CD4-positive, alpha-beta T cell treated with Interleukin-6 at 100 ng/mL for 8 hours (primary cell): ENCODE measurements at places on chromosomes 3 and 15.

GRCh38 chr3:31616711-31617110, 84.0 kb downstream of the STT3B start:
- DNase-seq = no peak

- DNase-seq = no peak
Measured at GRCh38 chr15:69723404-69724096, 270.9 kb downstream of the RPLP1 start.

DNA sequence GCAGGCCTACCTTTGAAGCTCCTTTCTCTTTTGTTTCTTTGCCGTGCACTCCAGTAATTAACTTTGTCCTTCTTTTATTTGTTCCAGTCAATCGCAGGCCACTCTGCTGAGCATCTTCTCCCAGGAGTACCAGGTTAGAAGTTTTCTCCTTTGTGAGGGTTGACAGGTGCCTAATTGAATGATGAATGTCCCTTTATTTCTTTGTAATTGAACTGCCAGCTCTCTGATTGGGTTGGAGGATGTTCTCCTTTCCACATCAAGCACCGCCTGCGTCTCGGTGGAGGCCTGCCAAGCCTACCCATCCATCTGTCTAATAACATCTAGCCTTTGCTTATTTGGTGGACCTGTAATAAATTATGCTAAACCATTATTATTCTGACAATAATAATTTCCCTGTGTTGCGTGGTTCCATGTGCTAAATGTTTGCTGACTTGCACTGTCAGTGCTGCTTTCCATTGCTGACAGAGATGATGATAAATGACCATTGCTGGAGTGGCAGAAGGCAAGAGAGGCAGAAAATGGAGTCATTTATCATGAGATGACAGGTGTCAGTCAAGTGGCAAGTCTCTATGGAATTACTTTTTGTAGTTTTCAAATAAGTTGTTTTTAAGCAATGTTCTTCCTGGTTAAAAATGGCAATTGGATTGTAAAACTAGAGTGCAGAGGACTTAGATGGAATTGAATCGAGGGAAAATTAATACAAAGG, 64.9 kb downstream of the CDIN1 start:
- no peak for DNase-seq

DNA sequence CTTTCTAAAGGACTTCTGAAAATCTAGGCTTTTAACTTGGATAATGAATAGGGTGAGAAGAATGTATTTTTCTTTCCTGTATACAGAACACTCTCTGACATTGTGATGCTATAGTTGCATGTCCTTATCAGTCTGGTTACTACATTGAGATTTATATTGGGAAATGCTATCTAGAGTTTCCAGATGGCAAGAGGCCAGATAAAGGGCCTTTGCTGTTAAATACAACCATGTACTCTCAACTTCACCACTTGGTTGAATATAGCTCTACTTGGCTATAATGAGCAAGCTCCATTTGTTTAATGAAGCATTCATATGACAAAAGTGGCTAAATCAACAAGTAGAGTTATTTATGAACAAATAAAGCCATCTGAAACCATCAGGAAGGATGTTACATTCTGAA, 91.0 kb downstream of the IGSF11 start:
- DNase-seq = no peak

- no peak for DNase-seq
Measured at GRCh38 chr3:184592371-184593219, 31.0 kb downstream of the EPHB3 start.

- DNase-seq = no peak
Measured at GRCh38 chr3:66348704-66349103, 127.9 kb downstream of the SLC25A26 start.
